Islet precursor cell (in vitro differentiated cells): ENCODE measurements at places on chromosomes 6 and 20.

DNA sequence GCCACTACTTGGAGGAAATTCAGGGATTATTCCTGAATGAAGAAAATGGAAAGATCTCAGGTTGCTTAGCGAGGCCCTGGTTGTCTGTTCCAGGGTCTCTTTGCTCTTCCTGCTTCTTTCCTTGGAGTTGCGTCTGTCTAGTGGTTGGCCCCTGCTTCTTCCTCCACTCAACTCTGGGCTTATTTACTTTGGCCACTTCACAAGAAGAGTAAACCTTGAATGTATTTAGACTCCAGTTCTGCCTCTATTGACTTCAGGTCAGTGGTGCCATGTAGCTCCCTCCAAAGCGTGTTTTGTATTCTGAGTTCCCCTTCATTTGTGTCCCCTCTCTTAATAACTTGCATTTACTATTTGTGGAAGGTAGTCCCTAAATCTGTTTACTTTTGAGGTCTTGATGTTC is 456.5 kb downstream of the UTRN start:
- no peak for DNase-seq

DNA sequence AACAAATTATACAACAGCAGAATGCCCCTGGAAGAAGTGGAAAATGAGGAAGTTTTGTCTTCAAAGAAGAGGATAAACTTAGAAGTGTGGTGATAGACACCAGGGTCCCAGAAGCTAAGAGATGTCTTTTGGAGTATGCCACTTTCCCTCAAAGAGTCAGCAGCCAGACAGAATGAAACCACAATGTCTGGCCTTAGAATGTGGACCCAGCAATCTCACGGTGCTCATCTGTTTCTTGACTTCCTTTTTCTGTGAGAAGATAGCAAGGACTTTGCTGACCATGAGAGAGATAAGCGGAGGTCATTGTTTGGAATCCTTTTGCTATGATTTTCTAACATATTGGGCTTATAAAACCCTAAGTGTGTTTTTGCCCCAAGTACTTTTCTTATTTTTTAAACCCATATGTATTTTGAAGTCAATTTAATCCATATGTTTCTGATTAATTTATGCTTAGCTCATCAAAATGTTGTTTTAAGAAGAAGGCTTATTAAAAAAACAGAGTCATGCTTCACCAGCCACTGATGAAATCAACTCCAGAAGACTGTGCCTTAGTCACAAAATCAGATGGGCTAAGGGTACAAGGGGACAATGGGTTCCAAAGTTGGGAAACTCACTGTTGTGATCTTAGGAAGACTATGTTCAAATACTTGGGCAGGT is 451.2 kb upstream of the JAG1 start:
- no peak for DNase-seq

DNA sequence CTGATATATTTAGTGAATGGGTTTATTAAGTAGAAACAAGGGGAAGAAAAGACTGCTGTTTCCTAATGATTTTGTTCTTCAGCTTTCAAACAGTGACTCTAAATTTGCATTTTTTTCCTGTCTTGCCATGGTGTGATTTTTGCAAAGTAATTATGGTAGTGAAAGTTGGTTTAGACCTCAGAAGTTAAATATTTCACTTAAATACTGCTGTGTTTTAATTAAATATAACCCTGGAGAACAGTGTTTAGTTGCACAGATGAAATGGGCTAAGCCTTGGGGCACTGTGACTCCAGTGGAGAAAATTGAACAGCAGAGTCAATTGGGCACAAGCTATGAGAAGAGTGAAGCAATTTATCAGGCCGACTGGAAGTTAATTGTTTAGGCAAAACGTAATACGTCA is 111.1 kb upstream of the MCHR2 start:
- DNase-seq = no peak

DNA sequence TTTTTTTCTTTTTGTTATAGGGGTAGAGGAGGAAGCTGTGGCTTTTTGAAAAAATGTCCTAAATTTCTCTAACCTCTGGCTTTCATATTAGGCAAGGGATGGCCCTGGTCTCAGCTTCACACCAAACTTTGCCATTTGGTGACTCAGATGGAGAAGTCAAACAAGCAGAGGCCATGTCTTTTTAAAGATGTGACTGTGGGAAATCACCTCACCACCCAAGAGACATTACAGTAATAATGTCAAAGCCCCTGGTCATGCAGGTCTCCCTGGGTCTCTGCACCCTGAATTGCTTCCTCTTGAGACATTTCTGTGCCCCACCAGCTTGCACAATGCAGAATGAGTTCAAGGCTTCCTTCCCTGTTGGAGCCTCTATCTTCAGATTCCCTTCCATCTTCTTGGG is 39.5 kb upstream of the ADGRF5 start:
- DNase-seq = no peak

DNA sequence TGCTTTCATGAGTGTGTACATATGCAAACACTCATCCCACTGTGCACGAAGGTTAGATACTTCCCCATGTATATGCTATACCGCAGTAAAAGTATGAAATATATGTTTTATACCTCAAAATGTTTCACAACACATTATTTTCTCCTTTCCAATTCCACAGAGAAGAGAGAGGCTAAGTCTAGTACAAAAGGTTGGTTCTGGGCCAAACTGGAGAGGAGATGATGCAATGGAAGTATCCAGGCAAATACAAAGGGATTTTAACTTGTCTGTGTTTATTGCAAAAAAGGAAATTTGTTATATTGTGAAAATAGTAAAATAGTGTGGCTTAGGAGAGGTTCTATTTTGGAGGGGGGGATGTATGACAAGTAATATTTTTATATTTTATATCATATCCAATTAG is 112.6 kb downstream of the PLCB1 start:
- DNase-seq = no peak

DNA sequence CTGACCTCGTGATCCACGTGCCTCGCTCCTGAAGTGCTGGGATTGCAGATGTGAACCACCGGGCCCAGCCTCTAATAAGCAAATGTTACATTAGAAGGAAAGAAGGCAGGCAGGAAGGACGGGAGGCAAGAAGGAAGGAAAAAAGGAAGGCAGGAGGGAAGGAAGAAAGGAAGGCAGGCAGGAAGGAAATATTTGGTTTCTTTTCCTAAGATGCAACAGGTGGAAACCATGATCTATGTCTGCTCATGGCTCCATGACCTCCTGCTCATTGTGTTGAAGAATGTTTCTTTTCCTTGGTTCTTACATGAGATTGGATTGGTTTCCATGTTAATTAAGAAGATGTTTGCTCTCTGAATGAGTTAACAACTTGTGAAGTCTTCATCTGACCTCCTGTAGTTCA is 91.8 kb upstream of the SNX9 start:
- DNase-seq = peak; percentile 17

- no peak for DNase-seq
Observed at GRCh38 chr20:34452281-34452982, 63.8 kb upstream of the DYNLRB1 start.

DNA sequence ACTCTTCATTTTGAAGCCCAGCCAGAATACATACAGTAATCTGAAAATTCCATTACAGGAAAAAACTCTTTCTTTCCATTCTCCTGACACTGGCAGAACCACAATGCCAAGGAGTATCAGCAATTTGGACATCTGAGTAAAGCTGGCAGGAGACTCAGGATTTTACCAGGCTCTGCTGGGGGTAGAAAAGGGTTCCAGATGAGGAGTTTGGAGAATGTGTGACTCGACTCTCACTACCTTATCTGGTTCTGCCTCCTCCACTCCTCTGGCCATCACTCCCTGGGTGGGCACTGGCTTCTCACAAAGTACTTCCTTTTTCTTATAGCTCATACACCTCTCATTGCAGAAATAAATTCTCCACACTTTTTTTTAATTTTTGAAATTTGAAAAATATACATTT is 10.6 kb upstream of the WFDC8 start:
- DNase-seq = no peak

DNA sequence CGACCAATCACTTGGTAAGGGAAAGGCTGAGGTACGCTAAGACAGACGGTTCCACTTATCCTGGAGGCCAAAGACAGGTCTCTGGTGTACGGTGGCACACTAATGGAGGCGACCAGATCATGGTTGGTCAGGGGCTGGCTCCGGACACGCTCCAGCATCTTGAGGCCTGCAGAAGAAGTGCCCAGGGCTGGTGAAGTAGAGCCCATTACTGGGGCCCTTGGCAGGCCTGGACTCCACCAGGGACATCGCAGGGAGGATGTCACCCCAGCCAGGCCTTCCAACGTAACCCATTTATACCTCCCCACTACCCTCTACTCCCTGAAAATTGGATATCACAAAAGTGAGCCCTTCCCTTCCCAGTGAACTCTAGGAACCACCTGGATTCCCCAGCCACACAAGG is 16.2 kb downstream of the KHDC1L start:
- no peak for DNase-seq

DNA sequence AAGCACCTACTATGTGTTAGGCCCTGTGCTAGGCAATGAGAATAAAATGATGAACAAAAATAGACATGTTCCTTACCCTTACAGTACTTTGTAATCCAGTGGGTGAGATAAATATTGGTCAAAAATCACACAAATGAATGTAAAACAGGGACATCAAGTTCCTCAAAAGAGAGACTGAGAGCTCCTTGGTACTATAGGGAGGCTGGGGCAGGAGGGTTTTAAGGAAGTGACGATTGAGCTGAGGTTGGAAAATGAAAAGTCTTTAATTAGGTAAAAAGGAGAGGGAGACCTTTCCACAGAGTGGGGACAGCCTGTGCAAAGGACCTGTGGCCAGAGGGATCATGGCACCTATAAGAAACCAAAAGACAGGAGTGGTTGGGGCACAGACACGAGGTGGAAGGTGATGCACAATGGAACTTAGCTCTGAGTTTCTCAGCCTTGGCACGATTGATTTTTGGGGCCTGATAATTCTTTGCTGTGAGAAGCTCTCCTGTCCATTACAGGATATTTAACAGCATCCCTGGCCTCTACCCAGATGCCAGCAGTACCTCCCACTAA is 140.3 kb downstream of the CEP57L1 start:
- no peak for DNase-seq

DNA sequence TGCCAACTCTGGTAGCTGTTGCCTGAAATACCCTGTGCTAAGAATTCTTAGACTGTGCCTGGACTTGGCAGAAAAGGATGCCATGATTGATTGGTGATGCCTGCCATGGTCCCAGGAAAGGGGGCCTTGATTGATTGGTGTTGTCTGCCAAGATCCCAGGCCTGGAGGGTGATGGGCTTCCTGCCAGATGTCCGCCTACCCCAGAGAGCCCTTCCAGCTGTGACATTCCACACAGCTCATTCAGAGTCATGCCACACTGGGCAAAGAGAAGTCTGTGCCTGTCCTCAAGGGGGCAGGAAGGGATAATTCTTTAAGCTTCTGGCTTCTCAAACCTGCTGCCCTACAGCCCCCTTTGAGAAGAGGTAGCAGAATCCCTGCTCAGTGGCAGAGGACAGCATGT is 24.6 kb downstream of the RIMS4 start:
- peak; percentile 72 for DNase-seq

DNA sequence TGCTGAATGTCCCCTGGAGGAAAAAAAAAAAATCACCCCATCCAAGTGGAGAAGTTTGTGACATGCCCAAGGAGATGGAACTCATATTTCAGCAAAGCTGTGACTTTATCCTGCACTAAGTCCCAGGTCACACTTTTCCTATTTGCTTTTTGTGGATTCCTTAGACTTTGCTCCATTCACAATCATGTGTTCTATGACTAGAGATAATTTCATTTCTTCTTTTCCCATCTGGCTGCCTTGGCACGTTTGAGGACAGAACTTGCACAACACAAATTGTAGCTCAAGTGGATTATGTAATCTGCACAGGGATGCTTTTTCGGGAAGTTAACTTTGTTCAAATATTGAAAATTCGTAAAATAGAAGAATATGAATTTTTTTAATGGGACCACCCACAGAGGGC is 100.7 kb upstream of the PTPN1 start:
- no peak for DNase-seq

GRCh38 chr6:166588691-166589336 is 2.3 kb upstream of the RAMACL start:
- no peak for DNase-seq

DNA sequence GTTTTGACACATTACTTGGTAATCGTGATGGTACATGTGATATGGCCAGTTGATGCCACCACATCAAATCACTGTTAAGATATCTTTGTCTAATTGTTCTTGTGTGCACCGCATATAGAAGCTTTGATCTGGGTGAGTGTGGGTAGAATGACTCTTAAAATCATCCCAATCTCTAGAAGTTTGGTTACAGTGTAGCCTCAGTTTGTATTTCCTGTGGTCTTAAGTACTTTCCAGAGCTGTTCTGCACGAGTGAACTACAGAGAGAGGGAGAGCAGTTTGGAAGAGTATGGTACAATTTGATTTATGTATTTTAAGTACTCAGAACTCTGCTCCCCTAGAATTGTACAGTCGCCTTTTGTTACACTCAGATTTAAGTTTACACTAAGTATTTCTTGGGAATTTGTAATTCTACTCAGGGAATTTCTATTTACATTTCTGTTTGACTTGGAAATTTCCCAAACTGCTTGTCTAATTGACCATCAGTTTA is 37.5 kb downstream of the SNX9 start:
- DNase-seq = no peak

DNA sequence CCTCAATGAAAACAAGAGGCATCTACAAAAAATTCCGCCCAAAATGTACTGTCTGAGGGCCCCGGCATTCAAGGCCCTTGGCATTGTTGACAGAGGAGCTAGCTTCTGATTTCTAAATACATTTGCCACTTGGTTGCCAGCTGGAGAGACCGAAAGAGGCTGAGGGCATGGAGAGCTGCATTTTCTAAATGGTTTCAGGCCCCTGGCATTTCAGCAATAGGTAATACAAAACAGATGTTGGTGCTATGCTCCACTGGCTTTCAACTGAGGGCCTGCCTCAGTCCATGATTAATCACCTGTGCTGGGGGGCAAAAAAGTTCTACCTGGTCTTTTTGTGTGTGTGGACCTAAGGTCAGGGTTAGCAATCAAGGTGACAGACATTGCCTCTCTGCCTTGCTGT is 79.5 kb upstream of the ISM1 start:
- no peak for DNase-seq

DNA sequence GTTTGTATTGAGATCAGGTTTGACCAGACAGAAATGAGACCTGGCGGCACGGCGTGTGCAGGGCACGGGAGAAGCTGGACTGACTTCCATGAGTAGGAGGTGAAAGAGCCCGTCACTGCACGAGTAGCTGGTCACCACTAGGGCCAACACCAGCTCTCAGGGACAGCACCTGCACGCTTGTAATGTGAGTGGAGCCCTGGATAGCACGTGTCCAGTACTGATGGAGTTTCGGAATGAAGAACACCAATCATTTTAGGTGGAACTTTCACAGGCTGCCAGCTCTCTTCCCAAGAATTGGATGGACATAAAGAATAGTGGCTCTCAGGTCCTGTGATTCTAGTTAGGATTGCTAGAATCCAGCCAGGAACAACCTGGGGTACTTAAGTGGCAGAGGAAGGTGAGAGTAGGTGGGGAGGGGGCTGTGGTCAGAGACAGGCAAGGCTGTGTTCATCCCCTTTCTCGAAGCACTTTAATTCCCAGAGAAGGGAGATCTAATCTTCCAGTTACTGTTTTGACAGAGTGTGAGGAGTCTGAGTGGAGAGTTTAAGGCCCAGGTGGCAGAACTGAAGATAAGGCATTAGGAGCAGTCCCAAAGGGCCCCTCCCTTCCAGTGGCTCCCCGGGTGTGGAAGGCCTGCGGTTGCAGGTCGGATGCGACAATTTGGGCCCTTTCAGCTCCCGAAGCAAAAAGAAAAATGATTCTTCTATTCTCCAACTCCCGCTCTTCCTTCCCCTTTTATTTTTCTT is 314.8 kb downstream of the QKI start:
- no peak for DNase-seq

- DNase-seq = no peak
Observed at GRCh38 chr6:167829513-167829912, 2.8 kb downstream of the AFDN start.
